ENCODE measurements at places on chromosomes 6 and 20.

- no peak for DNase-seq
Observed at GRCh38 chr6:144547409-144547808, 262.3 kb downstream of the UTRN start.

DNA sequence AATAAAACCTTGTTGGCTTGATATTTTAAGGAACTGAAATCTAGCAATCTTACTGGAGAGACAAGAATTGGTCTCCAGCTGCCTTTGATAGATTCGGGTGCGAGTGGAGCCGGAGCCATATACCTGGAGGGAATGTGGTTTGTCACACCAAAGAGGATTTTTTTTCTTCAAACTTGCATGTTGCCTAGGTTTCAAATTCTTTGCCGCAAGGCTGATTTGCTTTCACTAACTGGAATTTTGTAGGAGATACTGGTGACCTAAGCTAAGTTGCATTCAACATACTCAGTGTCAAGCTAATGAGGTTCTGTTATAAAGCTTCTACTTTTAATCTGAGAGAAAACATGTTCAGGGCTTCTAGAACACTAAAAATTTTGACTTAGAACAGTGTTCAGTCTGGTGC is 39.7 kb upstream of the ASIP start:
- DNase-seq = no peak

- no peak for DNase-seq
Observed at GRCh38 chr6:26017632-26017966, 55.0 kb downstream of the TRIM38 start.

GRCh38 chr6:63307581-63308246 is 12.1 kb downstream of the LGSN start:
- no peak for DNase-seq

DNA sequence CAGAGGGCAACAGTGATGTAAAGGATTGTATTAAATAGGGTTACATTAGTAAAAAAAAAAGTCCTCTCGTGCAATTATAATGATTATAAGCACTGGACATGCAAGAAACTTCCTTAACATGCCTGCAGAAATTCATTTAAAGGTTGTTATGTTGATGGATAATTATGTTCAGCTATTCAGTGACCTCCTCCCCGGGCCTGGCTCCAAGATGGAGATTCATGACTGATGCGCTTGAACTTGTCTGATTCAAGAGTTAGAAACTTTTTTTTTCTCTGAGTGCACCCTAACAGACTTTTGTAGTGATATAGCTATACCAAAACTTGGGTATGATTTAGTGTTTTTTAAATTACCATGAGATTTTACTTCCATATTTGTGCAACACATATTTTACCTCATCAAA is 1170.0 kb upstream of the CITED2 start:
- DNase-seq = no peak

- DNase-seq = no peak
Observed at GRCh38 chr6:69487688-69488087, 309.1 kb downstream of the LMBRD1 start.

DNA sequence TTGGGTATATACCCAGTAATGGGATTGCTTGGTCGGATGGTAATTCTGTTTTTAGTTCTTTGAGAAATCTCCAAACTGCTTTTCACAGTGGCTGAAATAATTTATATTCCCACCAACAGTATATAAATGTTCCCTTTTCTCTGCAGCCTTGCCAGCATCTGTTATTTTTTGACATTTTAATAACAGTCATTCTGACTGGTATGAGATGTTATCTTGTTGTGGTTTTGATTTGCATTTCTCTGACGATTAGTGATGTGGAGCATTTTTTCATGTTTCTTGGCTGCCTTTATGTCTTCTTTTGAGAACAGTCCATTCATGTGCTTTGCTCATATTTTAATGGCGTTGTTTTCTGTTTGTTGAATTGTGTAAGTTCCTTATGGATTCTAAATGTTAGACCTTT is 641.6 kb downstream of the HACE1 start:
- no peak for DNase-seq

DNA sequence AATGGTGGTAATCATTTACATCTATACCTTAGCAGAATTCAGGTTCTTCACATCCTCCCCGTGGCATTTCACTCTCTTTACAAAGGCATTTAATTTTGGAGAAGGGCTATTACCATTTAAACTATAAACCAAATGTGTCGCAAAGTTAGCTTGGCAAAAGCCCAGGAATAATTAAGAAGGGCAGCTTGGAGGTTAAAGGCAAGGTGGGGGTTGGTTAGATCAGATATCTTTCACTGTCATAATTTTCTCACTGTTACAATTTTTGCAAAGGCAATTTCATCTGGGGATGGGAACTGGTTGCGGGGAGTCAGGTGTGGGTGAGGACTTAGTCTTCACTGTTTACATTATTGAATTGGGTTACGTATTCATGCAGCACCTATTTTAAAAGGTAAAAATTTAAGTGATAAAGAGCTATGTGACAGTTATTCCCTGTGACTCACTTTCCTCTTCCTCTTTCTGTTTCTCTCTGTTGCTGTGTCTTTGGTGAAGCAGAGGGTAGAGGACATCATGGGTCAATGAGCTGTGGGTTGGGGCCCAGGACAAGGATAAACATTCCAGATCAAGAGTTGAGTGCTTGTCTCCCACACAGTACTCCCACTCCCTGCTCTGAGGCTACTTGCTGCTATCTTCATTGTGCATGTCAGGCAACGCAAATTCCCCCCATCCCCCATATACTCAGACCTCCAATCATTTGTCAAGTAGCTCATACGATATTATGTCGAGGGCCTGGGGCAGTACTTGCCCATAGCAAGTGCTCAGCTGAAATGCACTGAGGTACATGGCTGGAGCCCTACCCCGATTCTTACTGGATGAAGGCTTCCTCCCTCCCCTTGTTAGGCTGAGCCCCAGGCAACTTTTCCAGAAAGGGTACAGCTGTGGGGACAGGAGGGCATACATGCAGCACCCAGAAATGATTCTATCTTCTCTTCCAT is 223.1 kb upstream of the MYLIP start:
- no peak for DNase-seq

DNA sequence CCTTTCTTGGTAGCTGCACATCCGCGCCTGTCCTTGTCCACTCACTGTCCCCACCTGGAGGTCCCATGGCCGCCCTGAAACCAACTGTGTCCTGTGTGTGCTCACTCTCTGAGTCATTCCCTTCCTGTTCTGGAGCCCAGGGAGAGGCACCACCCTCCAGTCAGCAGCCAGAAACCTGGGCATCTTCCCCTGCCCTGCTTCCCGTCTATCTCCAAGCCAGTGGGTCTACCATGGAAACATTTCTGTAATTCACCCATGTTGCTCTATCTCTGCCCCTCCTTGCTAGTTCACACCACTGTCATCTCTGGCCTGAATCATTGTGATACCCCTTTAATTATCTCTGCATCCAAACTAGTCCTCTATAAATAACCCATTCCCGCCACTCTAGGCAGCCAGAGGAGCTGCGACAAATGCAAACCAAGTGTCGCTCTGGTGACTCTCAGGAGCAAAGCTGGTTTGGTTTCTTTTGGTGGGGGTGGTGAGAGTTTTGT is 28.8 kb upstream of the SYNJ2 start:
- no peak for DNase-seq

GRCh38 chr6:90008908-90009501 is 114.7 kb downstream of the GJA10 start:
- no peak for DNase-seq

DNA sequence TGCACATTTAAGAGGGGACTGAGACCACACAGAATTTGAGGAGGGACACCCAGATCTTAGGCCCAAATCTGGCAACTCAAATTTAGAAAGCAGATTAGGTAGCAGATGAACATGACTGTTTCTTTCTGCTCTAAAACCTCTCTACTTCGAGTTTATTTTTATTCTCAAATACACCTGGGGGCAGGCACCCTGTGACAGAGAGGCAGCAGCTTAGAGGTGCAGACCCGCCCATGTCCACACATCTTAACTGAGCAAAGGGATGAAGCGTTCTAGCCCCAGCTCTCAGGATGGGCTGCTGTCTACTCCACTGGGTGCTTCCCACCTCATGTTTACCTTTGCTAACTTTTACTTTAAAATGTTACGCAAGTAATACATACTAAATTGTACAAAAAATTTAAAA is 125.0 kb downstream of the SLC23A2 start:
- no peak for DNase-seq

DNA sequence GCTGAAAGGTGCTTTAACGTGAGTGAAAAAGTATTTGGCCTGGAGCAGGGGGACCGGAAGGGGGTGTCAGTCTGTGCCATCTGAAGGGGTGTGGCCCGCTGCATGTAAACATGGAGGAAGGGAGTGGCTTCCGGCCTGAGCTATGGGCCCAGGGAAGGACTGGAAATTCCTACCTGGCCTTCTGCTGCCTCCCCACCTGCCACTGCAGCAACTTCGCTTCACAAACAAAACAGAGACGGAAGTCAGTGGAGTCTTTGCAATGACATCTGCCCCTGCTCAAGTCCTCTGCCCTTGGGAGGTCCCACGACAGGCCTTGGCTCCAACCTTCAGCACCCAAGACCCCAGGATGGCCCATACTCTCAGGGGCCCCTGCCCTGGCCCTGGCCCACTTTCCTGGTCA is 28.1 kb upstream of the FOXP4 start:
- DNase-seq = no peak

DNA sequence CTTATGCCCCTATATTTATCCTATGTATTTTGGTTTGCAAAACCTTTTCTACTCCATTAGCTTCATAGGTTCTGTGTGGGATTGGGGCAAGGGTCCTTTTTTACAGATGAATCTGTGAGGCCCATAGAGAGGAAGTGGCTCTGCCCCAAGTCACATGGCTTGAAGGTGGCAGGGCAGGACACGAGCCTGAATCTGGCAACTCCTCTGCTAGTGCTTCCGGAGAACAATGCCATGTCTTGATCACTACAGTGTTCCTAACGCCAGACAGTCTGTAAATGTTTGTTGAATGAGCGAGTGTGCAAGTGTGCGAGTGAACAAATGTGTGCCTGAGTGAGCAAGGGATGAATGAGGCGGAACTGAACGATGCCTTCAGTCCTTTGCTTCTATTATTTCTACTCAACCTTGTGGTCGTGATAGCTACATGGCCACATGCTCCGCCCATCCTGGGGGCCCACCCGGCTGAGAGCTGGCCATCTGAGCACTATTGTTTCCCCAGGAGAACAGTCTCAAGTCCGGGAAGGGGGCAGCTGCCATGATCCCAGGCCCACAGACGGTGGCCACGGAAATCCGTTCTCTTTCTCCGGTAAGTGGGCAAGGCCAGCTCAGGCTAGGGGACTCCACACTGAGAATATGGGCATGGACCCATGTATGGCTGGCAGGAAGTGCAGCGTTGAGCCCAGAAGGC is 17.8 kb upstream of the AAR2 start:
- DNase-seq = no peak

DNA sequence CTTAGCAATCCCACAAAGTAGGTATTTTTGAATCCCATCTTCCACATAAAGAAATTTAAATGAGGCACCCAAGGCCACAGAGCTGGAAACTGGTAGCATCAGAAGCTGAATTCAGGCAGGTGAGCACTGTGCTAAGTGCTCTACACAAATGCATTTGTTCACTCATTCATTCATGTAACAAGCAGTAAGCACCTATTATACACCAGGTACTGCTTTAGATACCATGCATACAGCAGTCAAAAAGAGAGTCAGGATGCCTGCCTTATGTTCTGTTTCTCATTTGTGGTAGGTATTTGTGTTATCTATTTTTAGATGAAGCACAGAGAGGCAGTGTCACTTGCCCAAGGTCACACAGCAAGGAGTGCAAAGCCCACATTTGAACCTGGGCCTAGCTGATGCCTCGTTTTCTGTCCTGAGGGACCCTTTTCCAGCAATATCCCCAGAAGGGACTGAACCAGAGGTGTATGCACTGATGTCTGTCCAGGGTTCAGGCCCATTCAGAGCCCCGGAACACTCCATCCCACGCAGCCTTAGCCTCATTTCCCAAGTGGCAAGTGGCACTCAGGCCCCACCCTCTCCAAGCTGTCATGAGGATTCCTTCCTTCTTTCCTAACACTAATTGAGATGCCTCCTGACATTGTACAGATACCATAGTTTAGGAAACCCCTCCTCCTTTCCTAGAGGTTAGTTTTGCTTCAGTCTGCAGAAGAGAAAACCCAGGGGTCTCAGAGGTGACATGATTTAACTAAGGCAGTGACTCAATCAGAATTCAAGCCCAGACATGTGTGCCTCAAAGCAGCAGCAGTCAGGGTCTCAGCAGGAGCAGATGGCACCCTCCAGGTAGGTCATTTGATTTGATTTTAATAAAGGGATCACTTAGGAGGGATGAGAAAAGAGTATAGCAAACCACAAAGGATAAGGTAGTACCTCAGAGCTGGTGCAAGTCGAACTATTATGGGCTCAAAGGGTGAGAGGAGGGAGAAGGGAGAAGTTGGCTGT is 61.2 kb upstream of the SIRPA start:
- DNase-seq = no peak

- DNase-seq = peak; percentile 24
Observed at GRCh38 chr6:15244620-15245360, 1.1 kb upstream of the JARID2 start.

GRCh38 chr6:90083891-90084290 is 189.6 kb downstream of the GJA10 start:
- DNase-seq = no peak

DNA sequence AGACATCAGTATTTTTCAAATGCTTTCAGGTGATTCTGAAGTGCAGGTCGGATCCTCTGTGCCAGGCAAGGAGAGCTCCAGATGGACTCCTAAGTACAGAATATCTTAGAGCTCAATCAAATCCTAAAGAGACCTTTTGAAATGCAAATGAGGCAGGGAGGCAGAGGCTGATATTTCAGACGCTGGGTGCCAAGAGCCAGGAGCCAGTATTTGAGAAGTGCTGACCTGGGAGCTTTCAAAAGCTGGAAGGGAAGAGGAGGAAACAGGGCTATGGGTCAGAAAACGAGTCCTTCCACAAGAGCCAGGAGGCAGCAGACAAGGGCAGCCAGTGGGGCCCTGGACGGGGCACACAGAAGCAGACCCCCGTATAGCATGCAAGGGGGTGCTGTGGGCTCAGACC is 46.1 kb upstream of the DSN1 start:
- DNase-seq = no peak

DNA sequence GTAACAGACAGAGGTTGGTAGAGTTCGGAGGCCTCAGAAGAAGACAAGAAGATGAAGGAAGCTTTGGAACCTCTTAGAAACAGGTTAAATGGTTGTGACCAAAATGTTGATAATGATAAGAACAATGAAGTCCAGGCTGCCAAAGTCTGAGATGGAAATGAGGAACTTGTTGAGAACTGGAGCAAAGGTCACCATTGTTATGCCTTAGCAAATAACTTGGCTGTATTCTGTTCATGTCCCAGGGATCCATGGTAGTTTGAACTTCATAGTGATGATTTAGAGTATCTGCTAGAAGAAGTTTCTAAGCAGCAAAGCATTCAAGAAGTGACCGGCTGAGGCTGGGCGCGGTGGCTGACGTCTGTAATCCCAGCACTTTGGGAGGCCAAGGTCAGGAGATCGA is 11.1 kb upstream of the LSM14B start:
- no peak for DNase-seq

GRCh38 chr20:3758566-3758965 is 9.0 kb downstream of the ADISSP start:
- DNase-seq = no peak

Data from stimulated activated CD8-positive, alpha-beta memory T cell treated with anti-CD3 and anti-CD28 coated beads, Interleukin-15, amount 100 ng/mL, for 1 hour (primary cell).